Neural progenitor cell (in vitro differentiated cells): ENCODE measurements at places on chromosomes 2 and 18. TPM values are rescaled to one million over a fixed set of nuclear protein-coding genes. Genes with fewer than 3 reads are reported as not detected.

Gene RTTN
- 44.4 and 52.4 TPM in 2 replicates for total RNA-seq

Gene TEX44
- not detected in 2 replicates for total RNA-seq

Gene AQP12A
- not detected in 2 replicates for total RNA-seq

Gene REG1B
- not detected in 2 replicates for total RNA-seq

- H3K36me3 ChIP-seq: no peaks in the 10 kb centered on the region
- H3K27me3 ChIP-seq: no peaks in the 10 kb centered on the region
- H3K27ac ChIP-seq: no peak overlapping the region
These were observed 3.5 kb upstream of the ADNP2 start for GRCh38 chr18:80105369-80106167.

DNA sequence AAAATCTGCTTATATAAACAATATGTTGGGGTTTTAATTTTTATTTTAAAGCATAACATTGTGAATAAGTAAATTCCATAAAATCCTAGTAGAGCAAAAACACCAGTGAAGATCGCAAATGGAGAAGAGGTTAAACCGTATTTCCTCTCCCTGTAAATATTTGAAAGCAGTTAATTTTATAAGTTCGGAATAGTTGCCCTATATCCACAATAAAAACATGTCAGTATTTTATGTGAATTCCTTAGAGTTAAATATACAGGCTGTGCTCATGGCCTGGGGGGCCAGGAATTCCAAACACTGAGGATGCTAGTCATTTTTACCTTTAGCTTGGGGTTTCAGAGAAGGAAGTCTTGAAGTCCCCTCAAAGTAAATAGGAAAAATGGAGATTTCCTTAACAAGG is 135.0 kb downstream of the FIGN start:
- H3K4me3 ChIP-seq: no peak overlapping the region
- no peak for DNase-seq
- H3K36me3 ChIP-seq: no peaks in the 10 kb centered on the region
- no peaks in the 10 kb centered on the region for H3K27me3 ChIP-seq
- H3K4me1 ChIP-seq: peaks cover 60% of the 10 kb centered on the region
- peak overlapping the region; percentile 8 for H3K27ac ChIP-seq

DNA sequence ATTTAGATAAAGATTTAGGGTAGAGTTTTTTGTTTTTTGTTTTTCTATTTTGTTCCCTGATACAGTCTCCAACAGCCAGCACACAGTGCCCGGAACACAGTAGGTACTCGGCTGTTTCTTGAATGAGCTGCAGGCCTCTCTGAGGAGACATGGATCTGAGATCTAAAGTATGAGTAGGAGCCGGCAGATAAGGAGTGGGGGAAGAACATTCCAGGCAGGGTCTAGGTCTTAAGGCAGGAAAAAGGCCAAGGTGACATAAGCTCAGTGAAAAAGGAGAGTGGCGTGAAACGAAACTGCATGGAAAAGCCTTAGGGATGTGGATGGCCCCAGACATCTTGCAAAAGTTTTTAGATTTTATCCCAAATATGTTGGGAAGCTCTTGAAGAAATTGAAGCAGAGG is 94.4 kb downstream of the ITGB1BP1 start:
- no peaks in the 10 kb centered on the region for H3K36me3 ChIP-seq
- H3K4me3 ChIP-seq: no peak overlapping the region
- no peak overlapping the region for H3K27ac ChIP-seq
- H3K4me1 ChIP-seq: no peaks in the 10 kb centered on the region

DNA sequence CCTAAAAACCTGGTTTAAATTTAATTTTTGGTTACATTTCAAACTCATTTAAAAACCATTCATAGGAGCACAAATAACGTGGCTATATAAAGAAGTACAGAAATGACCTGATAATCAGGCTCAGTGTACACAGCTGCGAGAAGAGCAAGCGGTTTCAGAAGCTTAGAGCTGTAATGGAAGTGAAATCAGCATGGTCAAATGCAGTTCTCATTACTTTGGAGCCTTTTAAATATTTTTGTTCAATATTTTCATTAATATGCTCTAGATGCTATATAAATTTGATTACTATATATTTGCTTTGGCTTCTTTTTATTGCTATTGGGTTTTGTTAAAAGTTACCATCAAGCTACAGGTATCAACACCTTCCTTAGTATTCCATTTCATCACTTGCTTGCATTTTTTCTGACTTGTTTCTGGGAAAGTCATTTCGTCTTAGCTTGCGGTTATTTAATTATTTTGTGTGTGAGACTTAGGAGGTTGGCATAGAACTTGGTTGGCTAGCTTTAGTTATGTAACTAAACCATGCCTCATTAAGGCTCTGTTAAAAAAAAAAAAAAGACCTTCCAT is 58.7 kb downstream of the AFTPH start:
- no peak overlapping the region for H3K27ac ChIP-seq
- no peak for DNase-seq
- no peak overlapping the region for H3K4me3 ChIP-seq
- no peaks in the 10 kb centered on the region for H3K27me3 ChIP-seq
- peaks cover 13% of the 10 kb centered on the region for H3K36me3 ChIP-seq

DNA sequence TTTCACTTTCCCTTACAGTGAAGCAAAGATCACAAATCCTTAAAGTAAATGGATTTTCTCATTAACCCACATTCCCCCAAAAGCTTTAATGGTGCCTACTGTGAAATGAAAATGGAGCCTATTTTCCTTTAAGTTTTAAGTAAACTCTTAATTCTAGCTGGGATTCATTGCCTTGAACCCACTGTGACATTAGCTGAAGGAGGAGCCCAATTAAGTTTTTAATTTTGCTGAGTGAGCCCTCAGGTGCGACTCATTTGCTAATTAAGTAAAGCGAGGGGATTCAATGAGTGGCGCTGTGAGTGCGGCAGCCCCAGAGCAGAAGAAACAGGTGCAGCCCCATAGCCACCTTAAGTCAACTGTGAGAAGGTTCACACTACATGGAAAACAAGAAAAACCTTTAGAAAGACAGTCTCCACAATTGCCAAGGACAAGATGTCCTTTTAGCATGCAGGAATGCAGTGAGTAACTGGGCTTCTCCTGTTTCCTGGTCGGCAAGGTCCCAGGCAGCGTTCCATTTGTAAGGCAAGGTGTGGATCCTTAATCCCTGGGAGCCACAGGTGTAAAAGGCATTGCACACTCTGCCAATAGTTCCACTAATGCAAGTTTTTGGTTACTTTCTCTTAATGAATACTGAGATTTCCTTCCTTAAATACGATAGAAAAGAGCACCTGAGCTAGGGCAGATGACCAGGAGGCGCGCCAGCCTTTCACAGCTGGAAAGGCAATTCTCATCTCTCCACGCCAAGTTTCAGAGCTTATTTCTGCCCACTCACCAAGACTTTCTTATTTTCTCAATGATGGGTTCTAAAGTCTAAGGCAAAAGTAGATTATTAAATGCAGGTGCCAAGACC is 87.7 kb downstream of the TMEM18 start:
- H3K36me3 ChIP-seq: no peaks in the 10 kb centered on the region
- no peak overlapping the region for H3K27ac ChIP-seq
- H3K27me3 ChIP-seq: no peaks in the 10 kb centered on the region
- no peak overlapping the region for H3K4me3 ChIP-seq

DNA sequence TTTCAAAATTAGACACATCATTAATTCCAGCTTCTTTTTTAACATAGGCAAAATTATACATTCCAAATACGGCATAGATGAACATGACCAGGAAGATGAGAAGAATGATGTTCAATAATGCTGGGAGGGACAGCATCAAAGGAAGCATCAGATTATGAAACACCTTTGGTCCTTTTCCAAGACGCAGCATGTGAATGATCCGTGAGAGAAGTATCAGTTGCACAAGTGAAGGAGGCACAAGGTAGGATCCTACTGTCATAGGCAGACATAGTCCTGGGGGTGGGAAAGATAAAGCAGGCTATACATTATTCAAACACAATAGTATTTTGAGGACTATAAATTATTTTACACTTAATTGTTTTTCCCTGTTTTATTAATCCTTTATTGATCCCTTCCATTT is 30.6 kb upstream of the SCN9A start:
- H3K36me3 ChIP-seq: no peaks in the 10 kb centered on the region
- DNase-seq: no peak
- no peaks in the 10 kb centered on the region for H3K27me3 ChIP-seq
- no peak overlapping the region for H3K4me3 ChIP-seq

DNA sequence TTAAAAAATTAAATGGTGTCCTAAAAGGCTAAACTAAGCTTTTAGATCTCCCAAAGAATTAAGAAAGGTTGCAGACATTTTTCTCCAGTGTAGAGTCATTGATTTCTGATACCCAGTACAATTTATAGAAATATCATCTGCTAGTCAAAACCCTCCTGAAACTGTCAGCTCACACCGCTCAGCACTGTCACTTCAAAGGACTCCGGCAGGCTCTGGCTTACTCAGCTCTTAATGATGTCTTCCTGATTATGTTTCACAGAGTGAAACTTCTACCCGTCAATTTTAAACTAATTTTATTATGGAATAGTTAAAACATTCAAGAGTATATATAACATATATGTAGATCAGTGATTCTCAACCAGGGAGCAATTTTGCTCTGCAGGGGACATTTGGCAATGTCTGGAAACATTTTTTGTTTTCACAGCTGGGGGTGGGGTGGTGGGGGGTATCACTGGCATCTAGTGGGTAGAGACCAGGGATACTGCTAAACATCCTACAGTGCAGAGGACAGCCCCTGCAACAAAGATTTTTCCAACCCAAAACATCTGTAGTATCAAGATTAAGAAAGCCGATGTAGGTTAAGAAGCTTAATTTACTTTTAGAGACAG is 31.6 kb downstream of the CDK15 start:
- H3K4me1 ChIP-seq: peaks cover 31% of the 10 kb centered on the region
- H3K4me3 ChIP-seq: no peak overlapping the region
- no peak overlapping the region for H3K27ac ChIP-seq
